ENCODE measurements at places on chromosomes 5 and 9. TPM values are rescaled to one million over a fixed set of nuclear protein-coding genes. Genes with fewer than 3 reads are reported as not detected.

GRCh38 chr5:172453986-172454357 lies 353 bp downstream of the SH3PXD2B start:
- no peak for DNase-seq

DNA sequence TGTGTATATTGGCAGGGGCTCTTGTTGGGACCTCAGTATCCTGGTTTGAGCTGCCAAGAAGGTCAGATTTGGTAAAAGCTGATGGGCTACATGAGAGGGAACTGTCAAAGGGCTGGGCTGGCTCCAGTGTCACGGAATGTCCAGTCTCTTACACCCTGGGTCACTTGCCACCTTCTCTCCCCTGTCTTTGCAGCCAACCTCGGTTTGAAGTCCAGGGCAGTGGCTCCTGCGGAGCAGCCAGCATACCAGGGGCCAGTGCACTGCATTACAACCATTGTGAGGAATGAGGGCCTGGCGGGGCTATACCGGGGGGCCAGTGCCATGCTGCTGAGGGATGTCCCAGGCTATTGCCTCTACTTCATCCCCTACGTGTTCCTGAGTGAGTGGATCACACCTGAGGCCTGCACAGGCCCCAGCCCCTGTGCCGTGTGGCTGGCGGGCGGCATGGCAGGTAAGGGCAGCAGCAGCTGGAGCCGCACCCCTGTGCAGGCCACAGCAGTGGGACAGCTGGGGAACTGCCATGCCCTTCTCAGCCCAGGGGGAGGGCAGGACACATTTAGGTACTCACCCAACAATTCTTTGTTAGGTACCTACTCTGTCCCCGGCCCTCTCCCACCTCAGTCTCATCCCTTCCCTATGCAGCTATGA lies 24.2 kb downstream of the IL9 start:
- no peak for DNase-seq

GRCh38 chr9:133104718-133105460 lies 16.2 kb downstream of the RALGDS start:
- no peak for DNase-seq

The CPEB4 gene
- 14.4 TPM for total RNA-seq

DNA sequence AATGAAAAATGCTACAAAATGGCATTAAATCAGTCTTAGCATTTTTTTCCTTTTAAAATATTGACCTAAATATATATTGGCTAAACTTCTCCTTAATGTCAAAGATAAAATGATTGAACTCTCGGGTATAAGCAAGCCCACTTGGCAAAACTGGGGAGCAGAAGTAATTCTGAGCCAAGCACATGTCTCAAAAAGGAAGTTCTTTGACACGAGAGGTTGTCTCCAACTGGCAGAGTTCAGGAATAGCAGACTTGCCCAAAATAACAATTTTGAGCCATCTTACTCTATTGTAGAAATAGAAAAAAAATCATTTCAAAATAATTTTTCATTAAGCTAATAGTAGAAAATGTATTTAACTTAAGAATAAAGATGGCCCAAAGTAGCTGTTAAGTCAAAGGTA lies 10.4 kb upstream of the MLLT3 start:
- DNase-seq = no peak

The APC gene
- 18.8 TPM for total RNA-seq

GRCh38 chr5:159774476-159775031 lies 141.7 kb upstream of the ADRA1B start:
- no peak for DNase-seq

DNA sequence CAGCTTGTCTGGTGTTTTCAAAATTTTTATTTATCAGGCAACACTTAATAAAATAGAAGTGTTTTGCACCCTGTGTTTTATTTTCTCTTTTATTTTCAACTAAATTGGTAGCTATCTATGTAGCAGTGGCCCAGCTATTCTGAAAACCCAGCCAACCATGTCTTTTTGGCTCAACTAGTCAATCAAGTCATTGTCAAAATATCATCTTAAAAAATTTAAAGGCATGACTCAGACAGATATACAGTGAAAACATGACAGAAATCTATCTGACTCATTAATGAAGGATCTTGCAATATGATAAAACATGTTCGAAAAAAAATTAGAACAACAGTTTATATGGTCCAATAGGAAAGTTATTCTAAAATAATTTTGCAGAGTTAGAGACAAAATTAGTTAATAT lies 75.1 kb downstream of the HSD17B4 start:
- DNase-seq = no peak

DNA sequence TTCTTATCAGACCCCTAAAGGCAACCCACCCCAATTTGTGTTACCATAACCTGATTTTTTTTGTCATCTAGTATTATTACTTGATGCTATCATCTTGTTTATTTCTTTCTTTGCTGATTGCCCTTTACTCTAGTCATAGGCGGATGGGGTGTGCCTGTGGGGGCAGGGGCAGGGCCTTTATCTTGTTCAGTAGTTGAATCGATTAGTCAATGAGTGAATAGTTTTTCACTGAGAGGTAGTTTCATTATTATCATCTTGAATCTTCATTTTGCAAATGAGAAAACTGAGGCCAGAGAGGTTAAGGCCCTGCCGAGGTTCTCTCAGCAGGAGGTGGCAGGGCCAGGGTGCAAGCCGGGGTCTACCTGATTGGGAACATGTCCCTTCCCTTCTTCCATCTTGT lies 9.4 kb upstream of the GM2A start:
- no peak for DNase-seq

DNA sequence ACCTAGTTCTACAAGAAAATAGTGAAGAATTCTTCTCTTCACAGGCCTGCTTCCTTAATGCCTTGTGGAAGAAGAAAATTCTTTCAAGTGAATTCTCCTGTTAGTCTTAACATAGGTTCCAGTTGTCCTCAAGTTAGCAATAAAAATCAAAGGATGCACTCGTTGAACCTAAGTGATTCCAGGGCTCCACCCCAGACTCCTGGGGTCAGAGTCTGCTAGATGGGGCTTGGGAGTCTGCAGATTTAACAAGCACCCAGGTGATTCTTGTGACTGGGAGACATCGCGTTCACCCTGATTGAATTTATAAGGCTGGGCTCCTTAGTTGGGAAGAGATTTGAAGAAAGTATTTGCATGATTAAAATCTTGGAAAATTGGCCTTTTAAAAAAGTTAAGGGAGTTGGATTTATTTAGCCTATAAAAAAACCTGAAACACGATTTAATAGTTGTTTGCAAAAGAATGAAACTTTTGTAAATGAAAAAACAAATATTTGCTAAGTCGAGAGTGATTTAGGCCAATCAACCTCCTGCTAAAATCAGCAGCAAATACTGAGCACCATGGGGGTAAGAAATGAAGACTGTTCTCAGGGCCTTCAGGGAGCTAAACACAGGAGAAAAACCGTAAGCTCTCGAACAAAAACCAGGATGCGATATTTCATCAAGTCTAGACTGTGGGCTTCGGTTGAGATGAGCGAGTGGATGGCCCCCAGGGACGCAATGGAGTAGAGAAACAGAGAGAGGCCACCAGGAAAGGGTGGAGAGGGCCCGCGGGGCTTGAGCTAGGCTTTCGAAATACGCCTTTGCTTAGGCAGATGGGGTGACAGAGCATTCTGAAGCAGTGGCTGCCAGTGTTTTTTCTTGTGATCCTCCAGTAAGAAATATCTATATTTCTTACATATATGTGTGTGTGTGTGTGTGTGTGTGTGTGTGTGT lies 86.9 kb upstream of the TTC23L start:
- no peak for DNase-seq

DNA sequence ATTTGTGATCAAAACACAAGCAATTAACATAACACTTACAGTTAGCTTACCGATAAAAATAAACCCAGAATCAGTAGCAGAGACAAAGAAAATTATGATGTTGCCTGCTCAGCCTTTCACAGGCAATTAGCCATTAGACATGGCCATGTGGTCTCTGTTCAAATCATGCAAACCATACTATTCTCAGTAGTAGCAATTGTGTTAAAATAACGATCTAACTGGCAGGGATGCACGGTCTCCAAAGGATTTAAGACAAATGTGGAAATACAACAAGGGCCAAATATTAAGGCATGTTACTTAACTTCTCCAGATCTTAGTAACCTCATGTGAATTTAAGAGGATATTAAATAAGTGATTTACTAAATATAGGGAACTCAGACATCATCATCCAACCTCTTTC lies 59.5 kb downstream of the PTBP3 start:
- no peak for DNase-seq

DNA sequence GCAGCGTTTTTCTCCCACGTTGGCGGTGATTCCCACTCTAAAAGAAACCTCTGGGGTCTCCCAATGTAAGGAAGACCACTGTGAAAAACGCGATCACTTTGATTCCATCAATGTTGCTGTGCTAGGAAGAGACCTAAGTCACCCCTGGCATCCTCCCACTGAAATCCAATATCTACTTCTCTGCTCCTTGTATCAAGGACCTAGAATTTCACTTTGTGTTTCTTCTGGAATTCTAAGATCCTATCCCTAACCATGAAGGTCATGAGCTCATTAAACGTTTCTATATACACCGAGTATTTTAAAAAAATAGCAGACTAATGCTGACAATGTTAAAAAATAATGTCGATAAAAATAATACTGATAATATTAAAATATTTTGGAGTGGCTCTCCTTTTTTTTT lies 118.8 kb upstream of the MYO10 start:
- DNase-seq = no peak

The IL12B gene
- not detected for total RNA-seq

- DNase-seq = no peak
These were observed 53.3 kb upstream of the SPATA31D4 start for GRCh38 chr9:81874931-81875330.

The IL13 gene
- total RNA-seq = 26.9 TPM

DNA sequence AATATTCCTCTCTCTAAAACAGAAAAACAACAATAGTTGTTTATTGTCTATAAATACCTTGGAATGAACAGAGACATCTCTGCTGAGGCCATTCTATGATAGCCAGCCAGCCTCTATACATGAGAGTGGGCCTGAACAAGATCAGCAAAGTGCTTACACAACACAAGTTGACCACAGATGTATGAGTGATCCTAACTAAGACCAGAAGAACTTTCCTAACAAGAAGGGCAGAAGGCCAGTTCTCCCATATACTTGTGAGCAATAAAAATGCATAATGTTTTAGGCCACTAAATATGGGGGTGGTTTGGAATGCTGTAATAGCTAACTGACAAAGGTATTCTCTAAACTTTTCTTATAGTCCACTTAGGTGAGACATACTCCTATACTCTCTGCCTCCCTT lies 345.7 kb downstream of the SPATA31D1 start:
- no peak for DNase-seq

- no peak for DNase-seq
These were observed 3.1 kb downstream of the DMRTA1 start for GRCh38 chr9:22449719-22450118.

The FBP1 gene
- total RNA-seq = 0.51 TPM

GRCh38 chr5:61348447-61348846 lies 16.4 kb downstream of the ZSWIM6 start:
- no peak for DNase-seq

- no peak for DNase-seq
These were observed 237.2 kb downstream of the PCSK5 start for GRCh38 chr9:76127637-76128036.

- DNase-seq = no peak
These were observed 11.5 kb downstream of the TMEM171 start for GRCh38 chr5:73131711-73132425.

The CARD9 gene
- 1.4 TPM for total RNA-seq

DNA sequence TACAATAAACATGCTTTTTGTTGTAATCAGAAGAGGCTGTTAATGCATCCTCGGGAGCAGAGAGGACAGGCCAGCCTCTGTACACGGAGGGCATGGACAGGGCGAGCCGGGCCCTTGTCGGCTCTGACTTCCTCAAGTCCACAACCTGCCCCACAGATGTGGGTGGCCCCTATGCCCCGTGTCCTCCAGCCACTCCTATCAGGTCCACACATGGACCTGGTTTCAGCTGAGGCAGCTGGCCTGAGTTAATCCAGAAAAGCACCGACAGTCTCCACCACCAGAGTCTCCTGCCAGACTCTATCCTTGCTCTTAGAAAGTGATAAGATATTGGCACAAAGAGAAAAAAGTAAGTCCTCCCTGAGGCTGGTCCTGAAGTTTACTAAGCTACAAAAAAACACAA lies 52.4 kb upstream of the PHYKPL start:
- DNase-seq = no peak

- DNase-seq = no peak
These were observed 20.3 kb downstream of the MELK start for GRCh38 chr9:36592801-36593583.

- peak; percentile 84 for DNase-seq
These were observed 15.6 kb downstream of the DNM1 start for GRCh38 chr9:128218518-128219389.

- no peak for DNase-seq
These were observed 8.9 kb downstream of the SLC9A3 start for GRCh38 chr5:515273-515836.

GRCh38 chr9:127976498-127976897 lies 4.3 kb downstream of the EEIG1 start:
- DNase-seq = no peak

The PPP3R2 gene
- total RNA-seq = not detected

DNA sequence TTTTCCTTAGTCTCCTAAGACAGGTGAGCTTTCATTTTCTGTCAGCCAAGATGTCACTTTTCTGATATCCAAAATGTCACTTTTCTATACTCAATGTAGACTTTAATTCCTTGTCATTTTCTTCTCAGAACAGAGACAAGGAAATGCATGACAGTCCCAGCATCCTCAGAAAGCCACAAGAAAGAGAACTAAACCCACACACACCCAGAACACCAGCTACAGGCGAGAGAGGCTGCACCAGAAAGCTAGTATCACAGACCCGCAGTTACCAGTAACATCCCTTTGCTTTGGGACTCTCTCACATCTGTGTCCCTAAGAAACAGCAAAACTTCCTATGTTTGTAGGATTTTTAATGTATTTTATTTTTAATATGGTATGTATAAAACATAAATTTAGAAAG lies 17.1 kb downstream of the TRMO start:
- DNase-seq = peak; percentile 36
